NCI-H1092 (cell line): ENCODE measurements at places on chromosomes 7 and 10.
A peak's percentile ranks its signal among the peaks of the same experiment; 100 is the strongest.

GRCh38 chr7:76066716-76067503 is 19.0 kb downstream of the MDH2 start:
- DNase-seq, result no peak

- DNase-seq, result no peak
These were observed 496.3 kb upstream of the KLF6 start for GRCh38 chr10:4281190-4281825.

GRCh38 chr7:77684030-77684429 is 12.2 kb upstream of the RSBN1L start:
- DNase-seq, result no peak

DNA sequence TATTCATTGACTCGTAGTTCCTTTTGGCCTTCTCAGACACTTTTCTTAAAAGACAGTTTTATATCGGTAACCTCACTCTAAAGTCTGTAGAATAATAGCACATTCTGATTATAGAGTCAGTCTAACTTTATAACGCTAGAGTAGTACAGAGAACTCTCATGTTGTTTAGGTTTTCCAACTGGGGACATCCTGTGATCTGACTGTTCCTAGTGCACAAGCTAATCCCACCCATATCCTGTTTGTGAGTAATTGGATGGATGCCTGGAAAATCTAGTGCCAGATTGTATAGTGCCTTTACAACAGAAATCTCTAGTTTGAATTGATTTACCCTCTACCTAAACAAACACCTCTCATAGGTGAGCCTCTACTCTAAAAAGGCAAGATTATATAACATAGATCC is 107.4 kb downstream of the ZEB1 start:
- no peak for DNase-seq

GRCh38 chr7:25781704-25782103 is 370.3 kb upstream of the NFE2L3 start:
- no peak for DNase-seq

DNA sequence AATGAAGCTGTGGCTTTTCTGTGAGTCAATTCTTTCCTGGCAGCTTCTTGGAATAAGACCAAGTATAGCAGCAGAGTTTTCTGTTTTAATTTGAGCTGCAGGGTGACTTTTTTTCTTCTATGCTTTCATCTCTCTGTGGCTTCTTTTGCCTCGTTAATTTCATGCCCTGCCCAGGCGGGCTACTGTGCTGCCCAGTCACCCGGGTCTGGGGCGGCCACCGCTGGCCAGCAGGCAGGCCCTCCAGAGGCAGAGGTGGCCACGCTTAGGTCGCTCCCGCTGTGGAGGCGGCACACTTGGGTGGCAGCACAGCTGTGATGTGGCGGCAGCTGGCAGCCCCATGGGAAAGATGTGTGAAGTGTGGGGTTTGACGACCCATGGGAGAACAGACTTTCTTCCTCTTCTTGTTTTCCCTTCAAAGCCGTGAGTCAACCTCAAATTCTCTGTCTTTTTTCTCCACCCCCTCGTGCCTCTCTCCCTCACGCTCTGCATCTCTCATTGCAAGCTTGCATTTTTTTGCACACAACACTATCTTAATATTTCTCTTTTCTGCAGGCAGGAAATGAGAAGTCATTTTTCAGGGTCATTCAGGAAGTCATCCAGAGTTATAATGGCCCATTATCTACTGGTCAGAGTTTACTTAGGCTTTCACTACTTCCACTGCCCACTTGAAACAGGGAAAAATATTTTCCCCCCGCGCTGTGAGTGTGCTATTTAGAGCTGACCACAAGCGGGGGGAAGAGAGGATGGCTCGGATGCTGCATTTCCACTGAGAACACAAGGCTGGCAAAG is 67.8 kb downstream of the EGFR start:
- DNase-seq, result no peak

DNA sequence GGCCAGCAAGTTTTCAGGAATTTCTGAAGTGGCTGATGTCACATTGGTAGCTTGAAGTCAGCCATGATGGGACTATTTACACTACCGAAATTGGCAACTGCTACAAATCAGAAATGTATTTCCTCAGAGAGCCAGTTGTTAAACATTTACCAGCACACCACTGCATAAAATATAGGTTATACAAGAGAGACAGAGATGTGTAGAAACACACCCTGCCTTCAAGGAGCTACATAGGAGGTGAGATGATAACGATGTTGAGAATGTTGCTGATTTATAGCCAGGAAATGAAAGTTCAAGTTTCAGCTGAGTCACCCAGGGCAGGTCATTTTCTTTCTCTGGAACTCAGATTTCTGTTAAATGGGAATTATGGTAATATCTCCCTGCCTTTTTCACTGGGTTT is 46.0 kb upstream of the TCF7L2 start:
- no peak for DNase-seq

GRCh38 chr10:124403548-124403947 is 15.2 kb downstream of the OAT start:
- peak; percentile 61 for DNase-seq

GRCh38 chr10:96721207-96721572 is 876 bp upstream of the PIK3AP1 start:
- DNase-seq, result no peak

DNA sequence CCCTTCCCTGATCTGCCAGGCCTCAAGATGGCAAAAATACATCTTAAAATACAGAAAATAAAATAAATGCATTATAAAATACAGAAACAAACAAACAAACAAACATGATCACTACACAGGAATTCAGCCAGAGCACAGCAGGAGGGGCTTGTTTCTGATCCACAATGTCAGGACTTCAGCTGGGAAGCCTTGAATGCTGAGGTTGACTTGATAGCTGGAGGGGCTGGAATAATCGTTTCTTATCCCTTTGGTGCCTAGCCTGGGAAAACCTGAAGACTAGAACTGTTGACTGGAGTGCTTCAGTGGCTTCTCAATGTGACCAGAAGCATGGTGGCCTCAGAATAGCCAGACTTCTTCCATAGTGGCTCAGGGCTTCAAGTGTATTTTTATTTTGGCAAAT is 9.2 kb upstream of the MARVELD1 start:
- no peak for DNase-seq

- no peak for DNase-seq
These were observed 493.5 kb upstream of the GALNT17 start for GRCh38 chr7:70638158-70639107.

- DNase-seq, result no peak
These were observed 193.1 kb downstream of the SUGCT start for GRCh38 chr7:40327873-40328272.

DNA sequence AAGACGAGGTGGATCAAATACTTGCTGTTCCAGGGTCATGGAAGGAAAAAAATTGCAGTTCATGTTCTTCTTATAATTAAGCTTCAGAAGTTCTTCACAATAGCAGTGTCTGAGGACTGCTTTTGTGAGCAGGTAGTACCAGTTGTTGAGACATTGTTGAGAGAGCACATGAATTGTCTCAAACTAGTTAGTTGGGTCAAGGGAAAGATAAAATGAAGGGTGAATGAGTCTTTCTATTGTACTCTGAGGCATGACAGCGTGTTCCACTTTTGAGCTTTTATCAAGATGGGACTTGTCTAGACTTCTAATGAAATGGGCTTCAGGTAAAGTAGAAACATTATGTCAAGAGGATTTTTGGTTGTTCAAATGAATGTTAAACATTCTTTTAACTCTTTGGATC is 26.0 kb downstream of the KAT6B start:
- DNase-seq, result no peak

DNA sequence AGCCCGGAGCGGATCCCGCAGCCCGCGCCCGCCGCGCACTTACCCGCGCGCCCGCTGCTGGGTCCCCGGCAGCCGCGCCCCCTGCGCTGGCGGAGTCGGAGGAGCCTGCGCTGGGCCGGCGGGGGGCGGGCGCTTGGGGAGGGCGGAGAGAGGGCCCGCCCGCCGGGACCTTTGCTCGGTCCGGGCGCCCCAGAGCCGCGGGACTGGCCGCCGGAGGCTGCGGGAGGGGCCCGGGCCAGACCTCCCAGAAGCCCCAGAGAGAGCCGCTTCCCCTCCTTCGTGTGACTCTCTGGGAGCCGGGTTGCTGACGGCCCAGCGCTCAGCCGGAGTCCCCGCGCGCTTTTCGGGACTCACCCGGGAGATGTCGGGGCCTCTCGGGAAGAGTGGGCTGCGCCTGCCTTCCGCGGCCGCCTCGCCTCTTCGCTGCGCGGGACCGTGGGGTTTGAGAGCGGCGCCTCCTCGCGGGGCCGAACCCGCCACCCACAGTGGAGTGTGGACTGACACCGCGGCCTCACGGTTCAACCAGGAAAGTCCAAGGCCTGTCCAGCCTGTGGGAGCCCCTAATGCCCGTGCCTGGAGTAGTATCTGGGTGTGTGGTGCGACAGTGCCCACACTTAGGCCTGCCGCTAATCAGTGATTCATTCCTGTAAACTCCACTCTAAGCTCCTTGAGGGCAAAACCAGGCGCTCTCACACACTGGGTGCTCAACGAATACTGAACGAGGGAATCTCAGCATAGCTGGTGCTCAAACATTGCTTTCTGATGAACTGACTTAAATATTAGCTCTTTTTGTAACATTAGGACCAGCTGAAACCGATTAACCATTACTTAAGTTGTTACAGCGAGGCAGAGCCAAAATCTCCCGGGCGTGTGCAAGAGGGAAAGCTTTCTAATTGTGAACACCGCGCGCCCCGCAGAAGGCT is at the start of gene GSDME:
Gene GSDME, minus strand, starts transcription at position 112 of the 923 bp plus-strand sequence. CDS start 7,690 bp downstream, outside the sequence.
- DNase-seq, result no peak

- DNase-seq, result no peak
These were observed 19.6 kb downstream of the C10orf62 start for GRCh38 chr10:97608991-97609561.

DNA sequence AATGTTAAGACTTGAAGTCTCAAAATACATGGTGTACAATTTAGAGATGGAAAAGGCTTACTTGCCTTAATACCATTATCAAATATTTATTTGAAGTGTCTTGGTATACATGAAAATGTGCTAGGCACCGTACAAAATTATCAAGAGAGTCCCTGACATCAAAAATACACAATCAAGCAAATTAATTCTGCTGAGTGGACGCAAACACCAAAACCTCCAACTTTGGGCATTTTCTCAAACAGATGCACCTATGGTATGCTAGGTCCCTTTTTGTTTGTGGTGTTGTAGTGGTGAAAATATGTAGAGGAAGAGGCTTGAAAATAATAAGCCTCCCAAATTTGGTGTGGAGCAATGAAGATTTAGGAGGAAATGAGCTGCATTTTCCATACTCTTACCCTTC is 24.8 kb downstream of the ZNF800 start:
- no peak for DNase-seq

DNA sequence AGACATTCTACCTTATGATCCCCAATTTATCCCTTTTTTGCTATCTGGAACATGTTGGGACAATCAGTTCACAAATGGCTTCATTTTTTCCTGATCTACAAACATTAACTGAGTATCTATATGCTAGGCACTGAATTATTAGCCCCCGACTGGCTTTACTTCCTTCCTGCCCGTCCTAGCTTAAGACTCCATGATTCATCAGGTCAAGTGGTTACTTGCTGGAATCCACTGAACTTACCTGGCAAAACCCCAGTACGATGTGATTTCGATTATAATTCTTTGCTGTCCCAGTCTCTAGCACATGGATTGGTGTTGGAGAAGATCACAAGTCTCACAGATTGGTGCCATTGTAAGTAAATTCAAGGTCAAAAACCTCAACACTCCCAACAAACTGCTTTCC is 77.1 kb downstream of the ORC5 start:
- DNase-seq, result no peak

- peak; percentile 56 for DNase-seq
These were observed 43.8 kb downstream of the ADAMTS14 start for GRCh38 chr10:70715853-70716795.

GRCh38 chr10:93671042-93671441 is 31.4 kb downstream of the FRA10AC1 start:
- DNase-seq, result no peak

DNA sequence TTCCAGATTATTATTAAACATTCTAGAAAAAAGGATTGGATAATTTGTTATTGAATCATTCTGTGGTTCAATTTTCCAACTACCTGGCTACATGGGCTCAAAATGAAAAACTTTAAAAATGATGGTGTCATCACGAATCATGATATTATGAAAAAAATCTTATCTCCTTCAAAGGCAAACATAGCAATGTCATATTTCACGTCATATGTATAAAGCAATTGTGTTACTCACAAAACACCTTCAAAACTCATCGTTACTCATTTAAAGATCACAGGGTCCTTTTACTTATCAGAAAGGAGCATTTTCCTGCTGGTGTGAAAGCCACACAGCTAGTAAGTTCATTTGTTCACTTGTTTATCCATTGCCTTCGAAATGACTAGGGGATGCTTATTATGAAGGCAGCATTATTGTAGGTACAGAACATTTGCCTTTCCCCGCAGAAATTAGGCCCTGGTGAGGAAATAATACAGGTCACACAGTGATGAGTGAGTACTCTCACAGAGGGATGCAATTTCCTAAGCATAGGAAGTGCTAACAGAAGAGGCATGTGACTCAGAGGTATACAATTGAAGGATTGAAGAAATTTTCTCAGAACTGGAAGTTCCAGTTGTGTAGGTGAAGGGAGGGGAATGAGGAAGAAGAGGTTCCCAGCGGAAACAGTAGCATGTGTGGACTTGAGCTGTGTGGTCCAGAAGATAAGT is 478.7 kb downstream of the INHBA start:
- DNase-seq, result no peak

GRCh38 chr7:74003621-74004020 is 24.4 kb upstream of the ELN start:
- DNase-seq, result no peak

- DNase-seq, result no peak
These were observed 13.0 kb upstream of the TES start for GRCh38 chr7:116197360-116197759.

- DNase-seq, result no peak
These were observed 13.2 kb downstream of the PCLO start for GRCh38 chr7:83149466-83149865.

GRCh38 chr7:129783584-129783919 is 169.2 kb downstream of the UBE2H start:
- no peak for DNase-seq

DNA sequence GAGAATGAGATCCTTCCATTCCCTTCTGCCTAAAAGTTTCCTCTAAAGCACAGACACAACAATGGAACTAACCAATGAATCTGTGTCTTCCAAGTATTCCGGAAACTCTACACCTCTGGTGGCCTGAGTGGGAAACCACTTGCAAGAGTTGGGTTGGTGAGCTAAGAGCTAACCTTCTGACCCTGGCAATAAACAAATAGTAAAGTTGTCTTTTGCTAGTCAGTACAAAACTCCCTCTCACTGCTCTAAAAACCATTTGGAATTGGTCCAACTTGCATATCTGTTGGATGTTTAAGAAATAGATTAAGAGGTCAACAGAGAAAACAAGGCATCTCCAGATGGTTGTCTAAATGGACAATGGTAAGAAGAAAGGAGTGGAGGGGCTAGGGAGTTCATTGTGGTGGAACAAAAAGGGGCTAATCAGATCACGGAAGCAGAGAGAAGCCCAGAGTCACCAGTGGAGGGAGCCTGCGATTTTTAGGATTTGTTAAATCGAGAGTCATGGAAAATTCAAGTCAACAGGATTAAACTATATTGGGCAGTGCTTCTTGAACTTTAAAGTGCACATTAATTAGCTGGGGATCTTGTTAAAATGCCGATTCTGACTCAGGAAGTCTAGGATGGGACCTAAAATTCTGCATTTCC is 192.3 kb downstream of the EVX1 start:
- DNase-seq, result no peak

- no peak for DNase-seq
These were observed 87.9 kb downstream of the VIPR2 start for GRCh38 chr7:159056737-159057136.
